NCI-H187 (cell line): ENCODE measurements at places on chromosomes 3 and 15.

DNA sequence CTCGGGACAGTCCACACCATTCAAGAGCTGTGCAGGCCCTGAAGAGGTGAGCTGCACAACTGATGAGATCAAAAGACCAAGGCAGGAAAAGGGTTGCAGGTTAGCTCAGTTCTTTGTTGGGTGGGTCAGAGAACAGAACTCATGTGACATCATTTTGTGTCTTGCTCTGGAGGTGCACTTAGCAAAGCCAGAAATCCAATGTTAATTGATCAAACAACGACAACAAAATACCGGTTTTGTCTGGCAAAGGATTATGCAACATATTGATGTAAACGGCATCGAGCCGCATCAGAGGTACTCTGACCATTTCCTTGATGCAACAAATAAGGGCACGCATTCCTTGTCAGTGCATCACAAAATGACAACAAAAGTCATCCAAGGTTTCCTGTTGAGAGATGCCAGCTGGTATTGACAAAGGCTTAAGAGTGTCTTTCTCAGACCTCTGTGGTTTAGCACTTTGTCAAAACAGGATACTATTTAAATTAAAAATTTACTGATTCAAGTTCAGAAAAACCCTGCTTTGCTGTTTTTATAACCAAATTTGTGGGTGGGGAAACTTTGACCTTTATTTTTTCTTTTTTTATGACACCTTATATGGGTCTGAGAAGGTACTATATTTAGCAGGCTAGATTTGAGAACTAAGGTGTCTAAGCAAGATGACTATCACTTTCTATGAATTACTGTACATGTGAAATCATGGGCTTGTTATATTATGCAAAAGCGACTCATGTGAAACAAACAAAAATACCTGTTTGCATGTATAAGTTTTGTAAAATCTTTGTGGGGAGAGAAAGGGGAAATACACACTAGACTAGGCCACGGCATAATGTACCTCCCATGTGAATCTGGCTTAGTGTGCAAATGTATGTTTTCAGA lies 496.1 kb downstream of the FOXP1 start:
- no peak for DNase-seq

GRCh38 chr3:5390221-5390620 lies 202.7 kb downstream of the EDEM1 start:
- no peak for DNase-seq

DNA sequence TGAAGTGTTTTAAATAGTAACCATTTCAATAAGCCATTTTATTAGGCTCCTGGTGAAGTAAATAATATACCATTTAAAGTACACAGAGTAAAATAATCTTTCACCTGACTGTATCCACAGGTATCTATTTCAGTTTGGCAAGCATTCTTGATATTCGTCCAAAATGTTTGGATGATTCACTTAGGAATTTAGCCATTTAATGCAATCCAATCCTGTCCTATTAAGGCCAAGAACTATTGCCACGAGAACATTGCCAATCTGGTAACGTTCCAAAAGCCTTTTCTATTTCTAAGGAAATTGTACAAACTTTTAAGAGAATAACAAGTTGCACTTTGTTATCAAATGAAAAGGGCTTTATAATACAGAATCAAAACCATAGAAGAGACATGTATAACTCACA lies 209.8 kb upstream of the THRB start:
- DNase-seq: no peak

DNA sequence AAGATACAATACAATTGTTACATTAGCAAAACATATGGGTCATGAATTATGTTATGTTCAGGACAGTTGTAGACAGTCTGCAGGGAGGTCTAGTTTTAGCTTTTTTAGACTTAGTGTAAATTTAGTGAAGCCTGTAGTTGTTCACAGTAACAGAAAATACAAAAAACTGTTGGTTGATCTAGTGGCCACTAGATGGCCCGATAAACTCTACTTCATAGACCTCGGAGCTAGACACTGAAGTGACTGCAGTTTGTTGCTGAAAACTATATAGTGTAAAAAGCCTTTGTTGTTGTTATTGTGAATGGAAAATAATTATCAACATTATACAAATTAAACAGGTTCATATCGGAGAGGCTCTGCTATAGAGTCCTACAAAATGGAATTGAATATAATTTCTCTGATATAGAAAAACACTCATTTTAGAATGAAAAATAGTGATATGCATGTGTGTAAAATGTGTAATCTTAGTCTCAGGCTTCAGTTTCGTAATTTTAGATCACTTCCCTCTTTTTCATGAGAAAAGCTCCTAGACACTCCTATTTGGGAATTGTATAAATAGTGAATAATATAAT lies 18.3 kb downstream of the MAGEL2 start:
- no peak for DNase-seq

GRCh38 chr3:30893678-30894325 lies 659 bp downstream of the GADL1 start:
- DNase-seq: no peak

DNA sequence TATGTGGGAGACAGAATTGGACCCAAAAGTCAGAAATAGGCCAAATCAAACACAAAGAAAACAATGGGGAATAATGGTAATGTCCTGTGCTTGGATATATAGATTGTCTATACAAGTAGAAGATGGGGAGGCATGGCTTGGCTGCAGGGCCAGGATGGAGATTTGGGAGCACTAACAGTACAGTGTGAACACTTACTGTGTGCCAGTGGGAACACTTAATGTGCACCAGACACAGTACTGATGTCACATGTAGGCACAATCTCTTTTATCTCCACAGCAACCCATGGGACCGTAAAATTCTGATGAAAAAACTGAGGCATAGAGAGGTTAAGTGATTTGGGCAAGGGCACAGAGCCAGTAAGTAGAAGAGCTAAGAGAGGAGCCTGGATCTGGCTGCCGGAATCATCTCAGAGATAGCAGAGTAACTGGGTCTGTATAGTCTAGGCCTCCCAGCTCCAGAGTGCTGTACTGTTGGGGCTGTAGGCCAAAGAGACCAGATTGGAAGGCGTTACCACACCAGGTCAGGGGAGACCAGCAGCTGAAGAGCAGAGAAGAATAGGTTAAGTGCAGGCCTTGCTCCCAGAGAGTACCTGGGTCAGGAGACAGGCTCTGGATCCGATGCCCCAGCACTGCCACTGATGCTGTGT lies 63.3 kb downstream of the RLBP1 start:
- no peak for DNase-seq

- DNase-seq: no peak
Observed at GRCh38 chr3:124812291-124813265, 74.6 kb downstream of the ITGB5 start.

GRCh38 chr3:22713936-22714335 lies 489.2 kb upstream of the UBE2E2 start:
- DNase-seq: no peak

- no peak for DNase-seq
Observed at GRCh38 chr3:14725013-14725412, 50.1 kb downstream of the C3orf20 start.

DNA sequence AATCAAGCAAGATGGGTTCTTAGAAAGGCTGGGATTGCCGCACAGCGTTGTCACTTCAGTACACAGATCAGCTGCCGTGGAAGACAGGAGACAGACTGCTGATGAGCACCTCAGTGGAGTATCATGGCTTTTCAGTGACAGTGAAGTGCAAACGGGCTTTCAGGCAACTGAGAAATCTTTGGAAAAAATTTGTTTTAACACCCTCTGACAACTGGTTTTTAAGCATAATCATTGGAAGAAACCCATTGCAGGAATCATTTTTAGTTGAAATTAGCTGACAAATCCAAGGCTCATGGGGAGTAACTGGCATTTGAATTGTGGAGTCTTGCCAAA lies 418.8 kb downstream of the OTOL1 start:
- DNase-seq: no peak

GRCh38 chr3:78703944-78704343 lies 1063.9 kb downstream of the ROBO1 start:
- DNase-seq: no peak

DNA sequence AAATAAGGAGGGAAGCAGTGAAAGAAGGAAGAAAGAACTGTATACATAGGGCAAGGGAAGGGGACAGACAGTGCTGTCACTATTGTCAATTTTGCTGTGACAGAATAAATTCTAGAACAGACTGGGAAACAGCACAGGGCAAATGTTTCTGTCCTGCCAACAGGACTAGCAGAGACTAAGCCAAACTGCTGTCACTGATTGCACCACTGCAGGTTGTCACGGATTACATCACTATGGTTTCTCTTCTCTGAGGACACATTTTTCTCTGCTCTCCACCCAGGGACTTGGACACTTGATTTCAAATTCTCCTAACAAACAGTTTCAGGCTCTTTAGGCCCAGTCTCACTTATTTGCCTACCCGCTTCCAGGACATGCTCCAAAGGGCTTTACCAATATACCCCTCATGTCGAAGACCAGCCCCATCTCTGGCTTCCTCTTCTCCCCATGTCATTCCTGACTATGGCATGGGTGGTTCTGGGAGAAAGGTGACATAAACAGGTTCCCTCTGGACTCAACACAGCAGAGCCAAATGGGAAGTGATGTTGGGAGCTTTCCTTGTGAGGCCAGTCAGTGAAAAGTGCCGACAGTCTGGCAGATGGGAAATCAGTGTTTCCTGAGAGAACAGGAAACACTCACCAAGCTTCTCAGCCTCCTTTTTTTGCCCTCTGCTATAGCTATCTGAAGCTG lies 70.2 kb upstream of the ST3GAL6 start:
- no peak for DNase-seq

DNA sequence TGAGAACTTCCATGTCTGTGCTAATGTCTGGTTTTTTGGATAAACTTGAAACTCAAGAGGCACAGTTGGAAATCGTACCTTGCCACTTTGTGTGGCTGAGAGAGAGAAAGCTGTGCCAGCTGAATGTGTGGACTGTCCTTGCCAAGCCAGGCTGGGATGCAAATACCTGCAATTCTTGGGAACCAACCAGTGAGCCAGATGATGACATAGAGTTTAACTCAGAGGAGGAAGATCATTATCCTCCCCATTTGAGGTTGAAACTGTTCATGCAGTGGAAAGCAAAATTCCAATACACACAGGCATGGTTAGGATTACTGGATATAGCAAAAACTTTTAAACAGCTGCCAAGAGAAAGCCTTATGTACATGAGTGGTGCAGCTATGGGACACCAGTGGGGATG lies 451.4 kb upstream of the NPAP1 start:
- DNase-seq: no peak

- DNase-seq: no peak
Observed at GRCh38 chr3:54131026-54131605, 8.8 kb downstream of the CACNA2D3 start.

GRCh38 chr3:23117856-23118255 lies 85.3 kb upstream of the UBE2E2 start:
- no peak for DNase-seq

- no peak for DNase-seq
Observed at GRCh38 chr3:8324747-8325146, 176.9 kb upstream of the LMCD1 start.

- no peak for DNase-seq
Observed at GRCh38 chr15:81008312-81008711, 7.6 kb downstream of the TLNRD1 start.

- no peak for DNase-seq
Observed at GRCh38 chr3:28586325-28586724, 237.7 kb upstream of the AZI2 start.

GRCh38 chr3:143206955-143207337 lies 87.4 kb downstream of the CHST2 start:
- no peak for DNase-seq

- DNase-seq: no peak
Observed at GRCh38 chr3:144229953-144230352, 258.3 kb downstream of the DIPK2A start.

DNA sequence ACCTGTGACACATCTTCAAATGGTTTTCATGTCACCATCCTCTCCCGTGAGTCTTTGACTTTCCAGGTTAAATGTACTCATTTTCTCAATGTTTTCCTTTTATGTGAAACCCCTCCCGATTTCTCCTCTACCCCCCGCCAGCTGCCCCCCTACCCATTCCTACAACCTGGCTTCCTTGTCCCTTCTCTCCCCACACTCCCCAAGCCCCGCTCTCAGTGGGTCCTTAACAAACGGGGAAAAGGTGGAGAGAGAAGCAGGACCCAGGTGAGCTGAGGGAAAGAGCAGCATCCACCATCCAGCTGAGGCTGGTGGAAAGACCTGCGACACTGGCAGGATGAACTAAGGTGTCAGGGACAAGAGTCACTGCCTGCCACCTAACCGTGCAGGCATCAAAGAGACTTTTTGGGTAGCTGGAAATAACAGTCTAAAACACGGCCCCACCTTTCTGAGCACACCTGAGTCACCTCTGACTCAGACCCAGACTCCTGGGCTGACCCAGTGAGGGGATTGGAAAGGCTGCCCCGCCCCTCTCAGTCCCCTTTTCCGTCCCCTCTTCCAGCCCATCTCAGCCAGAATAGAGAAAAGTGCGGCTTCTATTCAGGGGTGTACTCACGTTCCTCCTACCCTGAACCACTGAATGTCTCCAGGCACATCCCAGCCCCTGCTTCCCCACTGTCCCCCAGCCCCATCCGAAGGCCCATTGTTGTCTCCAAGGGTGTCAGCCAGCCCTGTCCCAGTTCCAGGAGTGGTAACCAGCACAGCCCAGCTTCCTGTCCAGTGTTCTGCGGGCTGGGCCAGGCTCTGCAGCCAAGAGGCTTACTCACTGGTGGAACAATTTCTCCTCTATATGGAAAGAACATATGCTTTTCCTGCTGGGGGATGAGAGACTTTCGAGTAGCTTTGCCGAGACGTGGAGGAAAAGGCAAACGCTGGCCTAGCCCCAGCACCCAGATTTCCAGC lies 20.4 kb downstream of the ISG20 start:
- no peak for DNase-seq

GRCh38 chr3:131050001-131050400 lies 23.3 kb downstream of the NEK11 start:
- no peak for DNase-seq

DNA sequence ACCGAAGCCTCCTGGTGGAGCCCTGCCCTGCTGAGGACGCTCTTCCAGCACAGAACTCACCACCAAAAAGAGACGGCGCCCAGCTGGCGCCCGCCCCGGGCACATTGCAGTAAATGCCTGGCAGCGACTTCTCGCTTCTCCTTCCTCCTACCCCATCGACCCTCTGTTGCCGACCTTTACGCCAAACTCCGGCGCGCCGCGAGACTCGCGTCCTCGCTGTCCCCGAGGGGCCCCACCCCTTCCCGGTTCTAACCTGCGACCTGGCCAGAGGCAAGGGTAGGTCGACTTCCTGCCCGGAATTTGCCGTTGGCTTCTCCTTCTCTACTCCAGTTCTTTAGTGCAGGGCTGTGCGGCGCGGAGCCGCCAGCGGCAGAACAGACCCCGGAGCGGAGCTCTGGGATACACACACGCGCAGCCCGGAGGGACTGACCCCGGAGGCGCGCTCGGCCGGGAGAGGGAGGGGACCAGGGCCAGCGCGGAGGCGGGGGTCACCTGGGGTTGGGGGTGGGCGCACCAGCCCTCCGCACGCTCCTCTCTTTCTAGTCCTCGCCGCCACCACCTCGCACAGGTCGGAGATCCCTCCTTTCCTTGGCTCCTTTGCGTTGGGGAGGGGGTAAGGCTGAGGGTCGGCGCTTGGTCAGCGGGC lies 226.6 kb upstream of the AZI2 start:
- DNase-seq: no peak

- DNase-seq: no peak
Observed at GRCh38 chr15:25803541-25803940, 59.6 kb downstream of the ATP10A start.

GRCh38 chr3:57903124-57903890 lies 104.9 kb upstream of the FLNB start:
- DNase-seq: no peak
